ENCODE measurements at places on chromosomes 4 and X.

DNA sequence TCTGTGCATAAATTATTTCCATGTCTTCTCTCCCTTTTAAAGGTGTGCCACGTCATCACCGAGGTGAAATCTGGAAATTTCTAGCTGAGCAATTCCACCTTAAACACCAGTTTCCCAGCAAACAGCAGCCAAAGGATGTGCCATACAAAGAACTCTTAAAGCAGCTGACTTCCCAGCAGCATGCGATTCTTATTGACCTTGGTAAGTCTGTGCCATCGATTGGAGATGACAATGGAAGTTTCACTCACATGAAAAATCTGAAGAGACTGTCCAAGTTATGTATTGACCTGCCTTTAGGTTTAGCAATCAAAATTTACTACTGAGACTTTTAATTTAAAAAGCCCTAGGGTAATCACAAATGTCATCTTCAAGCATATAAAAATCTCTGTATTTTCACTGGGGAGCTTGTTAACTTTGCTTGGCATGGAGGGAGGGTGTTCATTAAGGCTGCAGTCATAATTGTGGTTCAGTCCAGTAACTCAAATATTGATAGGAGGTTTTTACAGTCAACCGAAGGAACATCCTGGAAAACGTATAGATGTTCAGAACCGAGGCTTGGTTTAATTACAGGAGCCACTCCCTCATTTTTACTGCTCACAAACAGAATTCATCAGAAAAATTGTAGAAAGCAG is 142.9 kb downstream of the PTTG2 start:
- DNase-seq: no peak

DNA sequence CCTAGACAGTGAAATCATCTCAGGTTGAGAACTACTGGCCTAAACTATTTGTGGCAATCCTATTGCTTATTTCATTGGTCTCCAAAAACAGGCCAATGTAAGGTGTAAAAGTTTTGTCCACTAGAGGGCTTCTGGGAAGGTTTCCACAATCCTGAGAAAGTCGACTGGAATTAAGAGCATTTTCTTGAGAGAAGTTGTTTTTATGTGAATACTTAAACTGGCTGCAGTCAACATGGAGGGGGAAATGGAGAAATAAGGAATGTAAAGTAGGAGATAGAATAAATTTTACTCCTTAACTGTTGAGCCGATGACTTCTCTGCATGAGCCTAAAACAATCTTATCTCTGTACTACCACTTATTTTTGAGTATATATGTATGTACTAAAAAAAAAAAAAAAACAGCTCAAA is 11.0 kb upstream of the EIF4E start:
- DNase-seq: peak; percentile 32

GRCh38 chr4:77092975-77093374 is 17.2 kb upstream of the CCNI start:
- DNase-seq: no peak

GRCh38 chrX:34734383-34734782 is 77.3 kb upstream of the TMEM47 start:
- no peak for DNase-seq

DNA sequence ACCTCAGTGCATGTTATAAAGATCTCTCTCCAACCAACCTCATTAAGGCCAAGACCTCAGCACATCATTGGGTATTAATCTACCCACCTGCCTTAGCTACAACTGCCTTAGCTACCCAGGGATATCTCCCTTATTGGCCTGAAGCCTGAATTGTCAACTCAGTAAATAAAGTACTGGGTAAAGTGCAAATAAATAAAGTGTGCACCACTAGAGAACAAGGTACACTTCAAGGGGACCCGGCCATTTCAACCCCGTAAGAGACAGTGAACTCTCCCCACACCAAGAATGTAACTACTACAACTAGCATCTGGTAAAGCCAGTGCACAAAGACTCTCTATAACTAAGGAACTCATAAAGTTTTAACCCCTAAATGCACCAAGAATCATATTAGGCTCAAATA is 61.7 kb upstream of the POU3F4 start:
- DNase-seq: no peak

GRCh38 chr4:96887857-96888256 is 1048.0 kb downstream of the PDHA2 start:
- DNase-seq: peak; percentile 27

DNA sequence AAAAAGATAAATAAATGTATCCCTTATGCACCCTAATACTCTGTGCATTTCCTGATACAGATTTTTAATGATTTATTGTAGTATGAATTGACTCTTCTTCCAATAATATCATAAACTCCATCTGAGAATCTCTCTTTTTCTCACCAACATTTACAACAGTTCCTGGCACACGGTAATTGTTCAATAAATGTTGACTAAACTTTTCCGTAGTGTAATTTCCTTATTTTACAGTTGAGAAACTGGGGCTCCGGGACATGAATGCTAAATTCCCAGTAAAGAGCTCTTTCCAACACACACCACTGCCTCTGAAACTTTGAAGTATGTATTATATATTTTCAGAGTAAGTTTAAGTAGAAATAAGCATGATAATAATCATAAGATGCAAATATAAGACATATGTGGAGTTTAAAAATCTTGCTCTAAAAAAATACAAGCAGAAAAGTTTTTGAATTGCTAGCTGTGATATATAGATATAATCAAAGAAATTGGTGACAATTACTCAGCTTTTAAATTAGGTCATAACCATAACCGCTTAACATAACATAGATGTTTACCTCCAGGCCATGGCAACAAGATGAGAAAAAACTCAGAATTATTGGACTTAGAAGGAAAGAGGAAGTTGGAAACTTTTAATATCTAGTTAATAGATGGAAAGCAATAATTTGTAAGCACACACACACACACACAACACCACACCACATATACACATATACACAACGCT is 28.2 kb upstream of the ANTXR2 start:
- DNase-seq: no peak

- no peak for DNase-seq
Measured at GRCh38 chrX:150569155-150569477, 695 bp downstream of the MTM1 start.

- no peak for DNase-seq
Measured at GRCh38 chrX:97931586-97931985, 1047.9 kb downstream of the RPA4 start.

- DNase-seq: no peak
Measured at GRCh38 chr4:76053730-76054129, 17.9 kb upstream of the CXCL11 start.

GRCh38 chr4:113866611-113867010 is 105.1 kb upstream of the CAMK2D start:
- DNase-seq: no peak

- no peak for DNase-seq
Measured at GRCh38 chrX:132393085-132393484, 95.8 kb downstream of the MBNL3 start.

GRCh38 chr4:5999356-5999755 is 18.9 kb downstream of the C4orf50 start:
- no peak for DNase-seq

DNA sequence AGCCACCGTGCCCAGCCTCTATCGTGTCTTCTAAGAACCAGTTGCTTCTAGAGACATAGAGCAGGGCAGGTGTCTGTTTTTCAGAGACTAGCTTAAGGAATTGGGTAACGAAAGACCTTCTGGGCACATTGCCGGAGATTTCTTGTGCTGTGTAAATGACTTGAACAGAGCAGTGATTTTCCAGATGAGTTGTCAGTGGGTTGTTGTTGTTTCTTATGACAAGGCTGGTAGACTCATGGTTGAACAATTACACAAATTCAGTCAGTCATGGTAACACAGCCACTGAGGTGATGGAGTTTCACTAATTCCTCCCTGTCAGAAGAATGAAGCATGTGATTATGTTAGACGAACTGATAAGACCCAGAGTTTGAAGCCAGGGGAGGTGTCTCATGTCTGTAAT is 20.5 kb upstream of the DDX3X start:
- DNase-seq: no peak

- DNase-seq: peak; percentile 69
Measured at GRCh38 chrX:74421036-74421739, at the start of gene SLC16A2. Gene SLC16A2 (plus strand): TSS chrX:74421493. CDS start chrX:74421638, 145 bp downstream.

GRCh38 chr4:100795581-100795980 is 277.8 kb upstream of the EMCN start:
- no peak for DNase-seq

- DNase-seq: no peak
Measured at GRCh38 chr4:4791299-4792111, 68.0 kb upstream of the MSX1 start.

- DNase-seq: no peak
Measured at GRCh38 chr4:92678292-92678691, 374.5 kb downstream of the GRID2 start.

GRCh38 chrX:37485429-37485828 is 86.0 kb upstream of the LANCL3 start:
- DNase-seq: no peak

- peak; percentile 13 for DNase-seq
Measured at GRCh38 chr4:5162909-5163508, 111.7 kb downstream of the STK32B start.

- no peak for DNase-seq
Measured at GRCh38 chr4:125434136-125434535, 119.4 kb downstream of the FAT4 start.

DNA sequence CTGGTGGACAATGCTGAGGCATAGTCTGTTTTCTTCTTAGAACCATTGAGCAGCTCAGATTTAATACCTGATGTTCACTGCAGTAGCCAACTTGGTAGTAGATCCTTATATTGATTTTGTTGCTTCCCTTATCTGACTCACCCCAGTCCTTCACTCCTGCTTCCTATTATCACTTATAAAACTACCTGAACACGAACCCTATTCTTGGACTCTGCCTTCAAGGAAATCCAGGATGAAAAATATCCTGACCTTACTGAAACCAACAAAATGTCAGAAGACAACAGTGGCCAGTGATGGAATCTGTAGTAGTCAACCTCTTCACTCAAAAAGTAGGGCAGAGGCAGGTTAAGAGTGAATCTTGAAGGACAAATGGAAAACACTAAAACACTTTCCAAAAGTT is 98.1 kb downstream of the CPEB2 start:
- no peak for DNase-seq

DNA sequence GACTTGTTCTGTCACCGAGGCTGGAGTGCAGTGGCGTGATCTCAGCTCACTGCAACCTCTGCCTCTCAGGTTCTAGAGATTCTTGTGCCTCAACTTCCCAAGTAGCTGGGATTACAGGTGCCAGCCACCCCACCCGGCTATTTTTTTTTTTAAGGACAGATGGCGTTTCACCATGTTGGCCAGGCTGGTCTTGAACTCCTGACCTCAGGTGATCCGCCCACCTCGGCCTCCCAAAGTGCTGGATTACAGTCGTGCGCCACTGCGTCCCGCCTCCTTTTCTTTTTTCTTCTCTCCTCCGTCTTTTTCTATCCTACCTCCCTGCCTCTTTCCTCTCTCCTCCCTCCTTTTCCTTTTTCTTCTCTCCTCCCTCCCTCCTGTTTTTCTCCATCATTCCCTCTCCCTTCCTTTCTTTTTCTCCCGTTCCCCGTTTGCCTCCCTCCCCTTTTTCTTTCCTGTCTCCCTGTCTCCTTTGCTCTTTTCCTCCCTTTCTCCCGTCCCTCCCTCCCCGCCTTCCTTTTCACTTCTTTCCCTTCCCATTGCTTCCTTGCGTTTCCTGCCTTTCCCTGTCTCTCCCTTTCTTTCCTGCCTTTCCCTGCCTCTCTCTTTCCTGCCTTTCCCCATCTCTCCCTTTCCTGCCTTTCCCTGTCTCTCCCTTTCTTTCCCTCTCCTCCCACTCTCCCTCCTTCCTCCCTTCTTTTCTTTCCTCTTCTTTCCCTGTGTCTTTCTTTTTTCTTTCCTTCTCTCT is 2.1 kb upstream of the SLC25A6 start:
- DNase-seq: no peak
